ENCODE measurements at places on chromosomes 16 and 17. TPM values are rescaled to one million over a fixed set of nuclear protein-coding genes. Genes with fewer than 3 reads are reported as not detected.

DERL2 gene
- total RNA-seq, result 27.2 TPM

CACNG5 gene
- not detected for total RNA-seq

DNA sequence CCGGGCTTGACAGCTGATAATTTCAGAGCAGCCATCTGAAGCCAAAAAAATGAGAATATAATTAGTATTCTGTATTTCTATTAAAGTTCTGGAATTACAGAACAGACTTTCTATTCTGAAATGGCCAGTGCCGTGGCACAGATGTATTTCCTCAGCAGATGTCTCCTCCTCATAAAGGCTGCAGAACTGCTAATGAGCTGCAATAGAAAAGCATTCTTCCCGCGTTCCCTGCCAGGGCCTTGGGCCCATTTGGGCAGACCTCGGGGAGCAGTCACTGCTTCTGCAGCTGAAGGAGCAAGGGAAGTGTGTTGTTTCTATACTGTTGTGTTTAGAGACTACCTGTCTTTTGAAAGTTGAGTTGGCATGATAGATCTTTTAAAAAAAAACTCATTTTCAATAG lies 152.6 kb upstream of the CACNG5 start:
- H3K4me1 ChIP-seq, result no peaks in the 10 kb centered on the region
- no peak overlapping the region for H3K27ac ChIP-seq
- H3K4me3 ChIP-seq, result no peak overlapping the region
- no peaks in the 10 kb centered on the region for H3K27me3 ChIP-seq
- H3K36me3 ChIP-seq, result no peaks in the 10 kb centered on the region

GRCh38 chr17:66985338-66986237 lies 21.1 kb downstream of the CACNG4 start:
- no peaks in the 10 kb centered on the region for H3K4me1 ChIP-seq
- no peak overlapping the region for H3K27ac ChIP-seq
- no peak for DNase-seq
- H3K36me3 ChIP-seq, result no peaks in the 10 kb centered on the region

DNA sequence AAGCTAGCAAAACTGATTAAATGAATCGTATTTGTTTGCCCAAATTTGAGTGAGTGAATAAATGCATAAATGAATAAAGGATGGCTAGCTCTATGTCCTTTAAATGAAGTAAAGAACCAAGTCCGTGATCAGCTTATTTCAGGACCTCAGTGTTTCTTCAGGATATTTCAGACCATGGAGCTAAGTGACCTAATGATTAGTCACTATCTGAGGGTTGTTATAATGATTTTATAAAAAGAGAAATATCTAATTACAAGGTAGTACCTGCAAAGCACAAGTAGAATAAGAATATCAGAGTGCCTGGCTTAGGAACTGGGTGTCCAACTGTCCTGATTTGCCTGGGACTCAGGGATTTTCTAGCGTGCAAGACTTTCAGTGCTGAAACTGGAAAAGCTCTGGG lies 12.5 kb downstream of the KCNJ2 start:
- DNase-seq, result no peak
- no peaks in the 10 kb centered on the region for H3K4me1 ChIP-seq
- no peak overlapping the region for H3K4me3 ChIP-seq
- no peak overlapping the region for H3K27ac ChIP-seq

DNA sequence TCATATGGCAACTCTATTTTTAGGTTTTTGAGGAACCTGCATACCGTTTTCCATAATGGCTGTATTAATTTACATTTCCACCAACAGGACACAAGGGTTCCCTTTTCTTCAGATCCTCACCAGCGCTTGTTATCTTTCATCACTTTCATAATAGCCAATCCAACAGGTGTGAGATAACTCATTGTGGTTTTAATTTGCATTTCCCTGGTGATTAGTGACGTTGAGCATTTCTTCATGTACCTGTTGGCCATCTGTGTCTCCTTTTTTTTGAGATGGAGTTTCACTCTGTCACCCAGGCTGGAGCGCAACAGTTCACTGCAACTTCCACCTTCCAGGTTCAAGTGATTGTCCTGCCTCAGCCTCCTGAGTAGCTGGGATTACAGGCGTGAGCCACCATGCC lies 36.2 kb upstream of the ABCC3 start:
- no peaks in the 10 kb centered on the region for H3K27me3 ChIP-seq
- no peak overlapping the region for H3K27ac ChIP-seq
- H3K4me1 ChIP-seq, result no peaks in the 10 kb centered on the region
- H3K4me3 ChIP-seq, result no peak overlapping the region
- DNase-seq, result no peak

GRCh38 chr16:23840310-23840709 lies 4.5 kb downstream of the PRKCB start:
- H3K4me3 ChIP-seq, result no peak overlapping the region
- DNase-seq, result no peak
- peaks cover 3% of the 10 kb centered on the region for H3K27me3 ChIP-seq
- no peaks in the 10 kb centered on the region for H3K4me1 ChIP-seq
- H3K36me3 ChIP-seq, result no peaks in the 10 kb centered on the region

- no peaks in the 10 kb centered on the region for H3K27me3 ChIP-seq
- no peaks in the 10 kb centered on the region for H3K4me1 ChIP-seq
- no peak overlapping the region for H3K4me3 ChIP-seq
- no peak overlapping the region for H3K27ac ChIP-seq
- no peak for DNase-seq
Measured at GRCh38 chr17:63686138-63686685, 13.7 kb downstream of the LIMD2 start.

Measured in breast epithelium (tissue), 4 donors.